Kasumi-1 (cell line): ENCODE measurements at places on chromosomes 1 and 21.

DNA sequence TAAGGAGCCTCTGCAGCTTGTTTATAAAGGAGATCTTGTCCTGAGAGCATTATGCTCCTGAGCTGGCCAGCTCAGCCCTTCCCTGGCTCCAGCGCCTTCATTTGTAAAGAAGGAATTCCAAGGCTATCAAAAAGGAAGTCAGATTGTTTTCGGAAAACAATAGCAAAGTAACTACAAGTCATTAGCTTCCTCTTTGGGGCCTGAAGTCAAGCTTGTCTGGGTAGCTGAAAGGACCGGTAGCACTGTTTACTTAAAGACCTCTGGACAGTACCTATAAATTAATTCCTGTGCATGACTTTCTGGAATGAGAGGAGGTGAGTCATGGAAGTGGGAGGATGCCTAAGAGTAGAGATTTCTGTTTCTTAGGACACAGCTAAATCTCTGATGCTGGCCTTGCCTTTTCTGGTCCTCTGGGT is 20.7 kb upstream of the GJA5 start:
- DNase-seq, result no peak

DNA sequence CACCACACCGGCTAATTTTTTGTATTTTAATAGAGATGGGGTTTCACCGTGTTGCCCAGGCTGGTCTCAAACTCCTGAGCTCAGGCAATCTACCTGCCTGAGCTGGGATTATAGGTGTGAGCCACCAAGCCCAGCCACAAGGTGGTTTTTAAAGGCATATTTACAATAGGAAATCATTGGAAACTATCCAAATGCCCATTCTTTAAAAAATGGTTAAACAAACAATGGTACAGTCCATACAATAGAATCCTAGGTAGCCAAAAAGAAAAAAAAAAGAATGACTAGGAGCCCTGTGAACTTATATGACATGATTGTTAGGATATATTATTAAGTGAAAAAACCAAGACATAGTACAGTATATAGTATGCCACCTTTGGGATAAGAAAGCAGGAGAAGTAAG is 5.3 kb downstream of the ATP2B4 start:
- DNase-seq, result no peak

- no peak for DNase-seq
These were observed 22.4 kb downstream of the TCP10L start for GRCh38 chr21:32562915-32563314.

- no peak for DNase-seq
These were observed 71.1 kb upstream of the DIRAS3 start for GRCh38 chr1:68121536-68121935.

DNA sequence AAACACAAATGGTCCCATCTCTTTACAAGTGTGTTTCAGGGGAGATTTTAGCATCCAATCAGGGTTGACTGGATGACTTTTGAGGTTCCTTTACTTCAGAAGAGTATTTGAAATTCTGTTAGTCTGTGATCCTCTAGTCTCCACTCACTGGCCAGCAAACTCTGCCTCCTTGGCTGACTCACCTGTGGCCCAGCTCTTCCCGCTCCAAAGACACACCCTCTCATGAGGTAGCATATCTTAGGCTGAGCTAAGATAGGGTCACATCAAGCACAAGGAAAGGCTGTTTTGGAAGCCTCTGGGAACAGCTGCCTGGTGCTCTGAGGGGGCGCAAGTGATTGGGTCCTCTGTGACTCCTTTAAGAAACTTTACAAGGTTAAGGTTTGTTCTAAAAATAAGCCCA is 102.3 kb upstream of the FGGY start:
- DNase-seq, result no peak

GRCh38 chr1:212974711-212975110 is 24.4 kb downstream of the VASH2 start:
- no peak for DNase-seq

DNA sequence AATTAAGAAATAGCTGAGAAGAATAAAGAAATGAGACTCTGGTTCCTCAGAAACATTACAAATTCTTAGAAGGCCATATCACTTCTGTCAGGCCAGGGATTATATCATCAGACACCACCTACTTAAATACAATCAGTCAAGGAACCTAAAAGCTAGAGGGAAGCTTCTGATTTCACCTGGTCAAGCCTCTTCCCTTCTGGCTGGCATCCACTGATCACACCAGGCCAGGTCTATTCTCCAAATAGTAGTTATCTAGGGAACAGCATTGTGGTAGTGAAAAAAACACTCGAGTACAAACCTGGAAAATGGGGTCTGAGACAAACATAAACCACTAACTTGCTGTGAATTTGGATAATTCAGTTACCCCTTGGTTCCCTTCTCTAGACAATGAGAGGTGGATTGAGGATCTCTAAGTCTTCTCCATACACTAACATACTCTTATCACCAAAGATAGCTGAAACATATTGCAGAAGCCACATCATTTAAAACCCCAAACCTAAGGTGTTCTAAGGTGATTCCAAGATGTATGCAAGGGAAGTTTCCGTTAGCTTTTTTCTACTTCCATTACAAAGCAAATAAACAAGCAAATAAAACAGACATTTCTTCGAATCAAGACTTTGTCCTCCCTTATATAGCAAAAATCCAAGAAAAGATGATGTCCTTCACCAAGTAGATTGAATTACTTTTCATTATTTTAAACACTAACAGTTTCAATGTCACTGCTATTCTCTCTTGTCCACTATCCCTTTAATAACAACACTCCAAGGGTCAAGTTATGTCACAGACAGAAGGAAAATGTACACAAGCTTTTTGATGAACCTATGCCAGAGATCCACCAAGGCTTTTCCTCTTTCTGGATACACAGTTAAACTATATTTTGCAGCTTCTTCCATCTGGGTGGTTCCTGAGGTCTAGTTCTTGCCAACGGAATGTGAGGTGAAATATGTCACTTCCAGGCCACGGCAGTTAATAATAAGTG is 212.9 kb downstream of the KCNH1 start:
- no peak for DNase-seq
